ENCODE measurements at places on chromosomes 6 and 20.

GRCh38 chr6:142300758-142301650 lies 803 bp upstream of the ADGRG6 start:
- no peak for DNase-seq

DNA sequence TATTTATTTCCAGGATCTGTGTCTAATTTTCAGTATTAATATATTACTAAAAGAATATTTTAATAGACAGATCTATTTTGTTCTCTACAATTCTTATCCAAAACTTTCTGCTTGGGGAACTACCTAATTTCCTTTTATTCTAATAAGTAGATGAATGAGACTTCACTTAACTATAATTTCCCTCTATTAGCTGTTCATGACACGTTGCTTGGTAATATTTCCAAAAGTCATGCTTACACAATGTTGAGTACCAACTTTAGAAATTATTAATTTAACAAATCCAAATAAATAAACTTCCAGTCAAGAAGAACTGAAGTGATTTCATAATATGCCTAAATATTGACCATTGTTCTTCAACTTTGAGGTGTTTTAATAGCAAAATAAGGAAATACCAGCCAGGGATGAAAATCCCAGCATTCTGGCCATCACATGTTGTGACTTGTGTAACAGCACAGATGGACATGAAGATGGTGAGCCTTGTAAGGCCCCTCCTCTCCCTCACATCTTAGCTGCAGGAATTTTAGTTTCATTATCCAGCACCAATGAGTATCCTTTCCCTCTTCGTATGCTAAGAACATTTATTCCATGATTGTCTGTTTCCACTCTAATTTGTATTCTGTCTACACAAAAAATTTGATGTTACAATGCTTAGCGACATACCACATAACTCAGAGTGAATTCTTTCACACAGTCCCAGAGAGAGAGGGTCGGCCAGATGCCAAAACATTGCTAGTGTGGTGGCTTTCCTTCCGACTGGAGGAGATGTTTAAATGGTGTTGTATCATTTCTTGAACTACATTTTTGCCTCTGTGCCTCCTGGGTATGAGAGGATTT lies 137.5 kb downstream of the FOXA2 start:
- DNase-seq: no peak

DNA sequence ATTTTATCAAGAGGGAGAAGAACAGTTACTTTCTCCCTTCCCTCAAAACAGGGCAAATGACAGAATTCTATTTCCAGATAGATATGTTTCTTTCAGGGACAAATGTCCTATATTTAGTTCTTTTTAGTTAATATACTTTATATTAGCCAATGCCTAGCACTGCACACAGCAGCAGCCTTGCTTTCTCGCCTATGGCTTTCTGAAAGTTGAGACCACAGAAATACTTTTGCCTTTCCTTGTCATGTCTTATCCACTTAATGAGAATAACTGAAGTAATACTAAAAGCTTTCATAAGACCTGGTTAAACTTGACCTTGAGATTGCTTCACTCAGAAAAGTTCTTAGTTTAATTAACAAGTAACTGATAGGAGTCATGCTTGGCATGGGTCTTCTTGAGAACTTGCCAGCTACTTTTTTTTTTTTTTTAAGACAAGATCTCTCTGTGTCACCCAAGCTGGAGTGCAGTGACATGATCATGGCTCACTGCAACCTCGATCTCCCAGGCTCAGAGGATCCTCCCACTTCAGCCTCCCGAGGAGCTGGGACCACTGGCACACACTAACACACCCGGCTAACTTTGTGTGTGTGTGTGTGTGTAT lies 159.3 kb downstream of the CDKAL1 start:
- no peak for DNase-seq

DNA sequence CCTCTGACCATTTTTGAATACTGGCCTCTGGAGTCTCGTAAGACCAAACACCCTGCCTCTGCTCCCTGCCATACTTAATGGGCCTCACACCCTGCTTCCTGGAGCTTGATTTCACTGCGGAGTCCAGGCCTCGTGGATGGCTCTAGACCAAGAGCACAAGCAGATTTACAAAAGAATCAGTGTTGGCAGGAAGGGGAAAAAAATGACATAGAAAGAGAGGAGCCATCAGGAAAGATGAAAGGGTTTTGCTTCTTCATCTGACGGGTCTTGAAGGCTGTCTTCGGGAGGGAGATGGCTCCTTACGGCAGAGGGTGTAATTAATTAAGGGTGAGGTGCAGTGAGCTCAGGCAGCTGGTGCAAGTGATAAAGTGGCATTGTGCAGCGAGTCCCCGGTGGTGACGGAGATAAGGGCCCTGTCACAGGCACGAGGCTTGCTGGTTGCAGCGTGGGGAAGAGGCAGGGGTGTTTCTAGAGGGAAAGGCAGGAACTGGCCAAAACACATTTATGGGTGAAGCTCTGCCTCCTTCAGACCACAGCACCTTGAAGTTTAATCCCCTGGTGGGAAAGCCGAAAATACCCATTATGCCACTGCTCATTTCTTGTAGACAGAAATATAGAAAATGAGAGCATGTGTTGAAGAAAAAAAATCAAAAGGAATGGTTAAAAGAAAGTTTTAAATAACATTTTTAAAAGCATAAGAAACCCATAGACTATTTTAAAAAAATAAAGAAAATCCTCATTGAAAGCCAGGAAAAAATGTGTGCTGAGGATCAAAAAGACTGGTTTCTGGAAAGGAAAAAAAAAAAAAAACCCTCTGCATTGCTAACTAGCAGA lies 128.6 kb upstream of the LRFN2 start:
- DNase-seq: no peak

DNA sequence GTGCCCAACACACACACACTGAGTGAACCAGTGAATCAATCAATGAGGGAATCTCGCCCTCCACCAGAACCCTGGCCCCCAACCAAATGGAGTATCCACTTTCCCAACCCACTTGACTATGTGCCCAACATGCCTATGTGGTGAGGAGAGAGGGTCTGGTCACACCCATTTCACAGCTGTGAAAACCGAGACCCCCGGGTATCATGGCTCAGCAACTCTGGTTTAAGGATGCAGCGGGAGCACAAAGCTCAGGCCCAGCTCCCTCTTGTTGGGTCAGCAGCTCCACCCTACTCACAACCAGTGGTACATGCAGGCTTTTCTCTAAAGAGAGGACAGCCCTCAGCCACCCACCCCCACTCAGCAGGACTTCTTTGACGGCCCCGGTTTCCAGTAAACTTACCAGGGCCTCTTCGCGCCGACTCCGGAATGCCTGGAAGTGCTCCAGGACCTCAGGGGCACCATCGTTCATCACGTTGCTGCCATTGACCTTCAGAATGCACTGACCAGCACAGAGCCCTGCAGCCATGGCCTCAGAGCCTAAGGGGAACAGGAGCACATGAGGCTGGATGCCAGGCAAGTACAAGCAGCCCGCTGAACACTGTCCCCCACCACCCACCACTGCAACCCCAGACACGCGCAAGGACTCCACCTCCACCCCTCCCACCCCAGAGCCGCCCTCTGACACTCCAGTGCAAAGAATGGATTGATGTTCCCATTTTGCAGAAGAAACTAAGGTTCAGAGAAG lies 174.7 kb downstream of the PREX1 start:
- DNase-seq: no peak

GRCh38 chr6:71385111-71385822 lies 96.7 kb downstream of the OGFRL1 start:
- no peak for DNase-seq

GRCh38 chr6:30726506-30727413 lies 6.6 kb downstream of the TUBB start:
- DNase-seq: no peak

- no peak for DNase-seq
These were observed 81.2 kb downstream of the UST start for GRCh38 chr6:148828047-148828446.

GRCh38 chr20:2692036-2692885 lies at the start of gene EBF4:
EBF4 (plus strand) TSS chr20:2692780; CDS start chr20:2693646, 866 bp downstream.
- DNase-seq: no peak

DNA sequence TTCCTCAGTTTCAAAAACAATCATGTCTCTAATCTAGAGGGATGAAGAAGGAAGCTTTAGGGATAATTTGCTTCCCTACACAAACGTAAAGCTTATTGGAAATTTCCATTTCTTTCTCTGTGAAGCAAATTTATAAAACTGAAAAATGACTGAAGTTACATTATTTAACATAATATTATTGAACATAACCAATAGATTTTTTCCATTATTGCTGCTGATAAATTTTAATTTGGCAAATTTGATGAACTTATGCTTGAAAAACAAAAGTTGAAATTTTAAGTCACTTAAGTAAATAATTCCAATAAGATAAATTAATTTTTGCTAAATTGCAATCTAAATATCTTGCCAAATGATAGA lies 140.9 kb downstream of the GMDS start:
- no peak for DNase-seq

DNA sequence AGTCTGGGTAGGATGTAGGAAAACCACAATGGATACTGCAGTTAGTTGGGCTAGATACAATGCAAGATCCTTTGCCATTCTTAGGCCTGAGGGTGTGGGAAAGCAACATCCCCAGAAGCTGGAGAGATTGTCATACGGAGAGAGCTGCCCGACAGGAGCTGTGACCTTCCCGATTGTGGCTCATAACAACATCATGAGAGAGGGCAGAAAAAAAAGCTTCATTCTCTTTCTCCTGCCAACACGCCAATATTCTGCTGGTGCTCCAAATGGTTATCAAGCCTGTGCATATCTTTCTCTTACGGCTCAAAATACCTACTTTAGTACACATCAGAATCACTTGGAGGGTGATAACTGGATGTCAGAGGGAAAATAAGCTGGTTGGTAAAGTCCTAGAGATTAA lies 81.1 kb downstream of the IBTK start:
- no peak for DNase-seq

DNA sequence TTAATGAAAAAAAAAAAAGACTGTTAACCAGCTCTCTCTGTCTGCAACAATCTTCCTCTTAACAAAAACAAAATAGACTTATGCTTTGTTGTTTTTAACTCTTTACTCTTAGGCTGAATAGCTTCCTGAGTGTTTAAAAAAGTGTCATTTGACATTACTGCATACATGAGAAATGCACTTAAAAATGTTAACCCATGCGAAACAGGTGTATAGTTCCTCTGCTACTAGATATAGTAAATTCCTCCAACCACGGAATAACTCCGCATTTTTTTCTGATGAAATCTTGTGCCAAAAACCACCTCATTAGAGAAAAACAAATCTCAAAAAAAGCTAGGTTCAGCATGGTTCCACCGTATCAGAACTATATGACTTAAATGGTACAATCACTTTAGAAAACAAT lies 426.0 kb downstream of the ADGRB3 start:
- DNase-seq: no peak

- DNase-seq: no peak
These were observed at the start of gene PCSK2 for GRCh38 chr20:17226410-17227218. PCSK2 (plus strand) TSS chr20:17227040; CDS start chr20:17227306, 266 bp downstream.

GRCh38 chr6:37712508-37712907 lies 14.8 kb upstream of the MDGA1 start:
- no peak for DNase-seq

DNA sequence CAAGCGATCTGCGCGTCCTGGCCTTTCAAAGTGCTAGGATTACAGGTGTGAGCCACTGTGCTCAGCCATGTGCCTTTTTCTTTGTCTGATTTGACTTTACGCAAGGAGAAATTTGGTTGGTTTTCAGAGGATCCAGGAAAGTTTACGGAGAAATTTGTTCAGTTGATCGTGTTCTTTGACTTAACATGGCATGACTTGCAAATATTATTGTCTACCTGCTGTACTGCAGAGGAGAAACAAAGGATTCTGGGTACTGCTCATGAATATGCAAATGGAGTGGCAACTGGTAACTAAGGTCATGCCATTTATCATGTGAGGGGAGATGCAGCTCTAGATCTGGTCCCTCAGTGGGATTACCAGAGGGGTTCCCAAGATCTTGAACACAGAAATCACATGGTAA lies 68.8 kb upstream of the CHD6 start:
- DNase-seq: no peak

DNA sequence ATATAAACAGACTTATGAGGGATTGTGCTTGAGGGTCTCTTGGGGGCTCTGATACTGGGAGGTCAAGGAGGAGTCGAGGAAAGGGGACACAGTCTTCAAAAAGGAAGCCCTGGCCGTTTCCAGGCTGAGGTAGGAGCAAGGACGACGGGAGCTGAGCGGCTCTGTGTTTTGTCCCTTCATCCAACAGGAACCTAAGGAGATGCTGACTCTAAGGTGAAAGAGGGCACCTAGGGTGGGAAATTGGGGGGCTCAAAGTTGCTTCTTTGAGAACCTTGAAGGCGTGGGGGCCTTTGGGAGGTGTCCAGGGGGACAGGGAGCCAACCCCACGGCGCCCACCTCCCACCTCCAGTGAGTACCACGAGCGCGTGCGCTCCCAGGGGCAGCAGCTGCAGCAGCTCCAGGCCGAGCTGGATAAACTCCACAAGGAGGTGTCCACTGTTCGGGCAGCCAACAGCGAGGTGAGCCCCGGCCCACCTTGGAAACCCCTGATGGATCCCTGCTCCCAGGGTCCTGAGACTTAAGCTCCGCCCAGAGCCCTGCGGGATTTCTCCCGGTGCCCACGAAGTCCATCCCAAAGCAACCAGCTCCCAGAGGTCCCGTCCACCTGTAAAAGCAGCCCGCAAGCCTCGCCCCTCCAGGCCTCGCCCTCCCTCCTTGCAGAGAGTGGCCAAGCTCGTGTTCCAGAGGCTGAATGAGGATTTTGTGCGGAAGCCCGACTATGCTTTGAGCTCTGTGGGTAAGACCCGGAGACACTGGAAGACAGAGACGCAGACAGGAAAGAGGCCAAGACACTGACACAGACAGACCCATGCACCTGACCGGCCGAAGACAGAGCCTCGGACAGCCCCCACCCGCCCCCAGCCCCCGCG lies 2.9 kb downstream of the SPAG4 start:
- no peak for DNase-seq

- no peak for DNase-seq
These were observed 214.0 kb downstream of the WDR27 start for GRCh38 chr6:169487579-169488436.
